Heart right ventricle (tissue), 16 donors: ENCODE measurements at places on chromosomes 7 and 10.

DNA sequence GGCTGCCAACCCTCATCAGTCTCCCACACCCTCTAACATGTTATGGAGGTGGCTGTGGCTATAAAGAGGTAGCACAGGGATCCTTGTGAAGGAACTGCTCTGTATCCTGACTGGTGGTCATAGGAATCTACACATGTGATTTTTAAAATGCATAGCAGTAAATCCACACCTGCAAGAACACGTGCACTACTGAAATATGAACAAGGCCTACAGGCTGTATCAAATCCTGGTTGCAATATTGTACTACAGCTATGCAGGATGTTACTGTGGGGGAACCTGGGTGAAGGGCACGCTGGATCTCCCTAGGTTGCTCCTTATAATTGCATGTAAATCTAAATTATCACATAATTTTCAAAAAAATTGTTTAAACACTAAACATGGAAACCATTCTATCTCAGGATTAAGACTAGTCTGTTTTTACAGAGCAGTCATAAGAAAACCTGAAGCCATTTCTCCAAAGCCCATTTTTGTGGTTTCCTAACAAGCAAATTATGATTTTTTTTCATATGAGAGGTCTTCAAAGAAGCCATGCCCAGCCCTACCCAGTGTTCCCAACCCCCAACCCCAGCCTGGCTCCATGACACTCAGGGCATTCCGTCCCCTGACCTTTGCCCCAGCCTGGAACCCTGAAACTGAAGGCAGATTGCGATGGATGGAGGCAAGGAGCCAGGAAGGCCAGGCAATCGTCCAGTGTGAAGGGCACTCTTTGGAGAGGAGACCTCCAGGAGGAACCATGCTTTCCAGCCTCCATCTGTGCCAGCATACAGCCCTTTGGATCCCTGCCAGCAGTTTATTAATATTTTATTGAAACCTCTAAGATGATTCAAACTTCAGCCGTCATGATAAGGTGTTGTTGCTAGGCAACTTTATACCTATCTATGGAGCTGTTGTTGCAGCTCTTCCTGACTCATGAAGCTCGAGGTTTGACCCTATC, 161.0 kb downstream of the GRID1 start:
- no peak for DNase-seq

DNA sequence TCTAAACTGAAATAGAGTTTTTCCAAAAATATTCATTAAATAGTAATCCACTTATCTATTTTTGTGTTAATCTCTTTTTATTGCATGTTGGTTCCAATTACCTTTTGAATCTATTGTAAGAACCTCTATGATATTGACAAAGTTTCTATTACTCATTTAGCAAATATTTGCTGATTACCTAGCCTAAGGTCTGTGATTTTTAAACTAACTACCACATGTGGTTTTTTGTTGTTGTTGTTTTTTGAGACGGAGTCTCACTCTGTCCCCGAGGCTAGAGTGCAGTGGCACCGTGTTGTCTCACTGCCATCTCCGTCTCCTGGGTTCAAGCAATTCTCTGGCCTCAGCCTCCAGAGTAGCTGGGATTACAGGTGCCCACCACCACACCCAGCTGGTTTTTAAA, 2.0 kb upstream of the ASB13 start:
- no peak for DNase-seq

GRCh38 chr7:42135728-42136127, 101.3 kb downstream of the GLI3 start:
- no peak for DNase-seq

DNA sequence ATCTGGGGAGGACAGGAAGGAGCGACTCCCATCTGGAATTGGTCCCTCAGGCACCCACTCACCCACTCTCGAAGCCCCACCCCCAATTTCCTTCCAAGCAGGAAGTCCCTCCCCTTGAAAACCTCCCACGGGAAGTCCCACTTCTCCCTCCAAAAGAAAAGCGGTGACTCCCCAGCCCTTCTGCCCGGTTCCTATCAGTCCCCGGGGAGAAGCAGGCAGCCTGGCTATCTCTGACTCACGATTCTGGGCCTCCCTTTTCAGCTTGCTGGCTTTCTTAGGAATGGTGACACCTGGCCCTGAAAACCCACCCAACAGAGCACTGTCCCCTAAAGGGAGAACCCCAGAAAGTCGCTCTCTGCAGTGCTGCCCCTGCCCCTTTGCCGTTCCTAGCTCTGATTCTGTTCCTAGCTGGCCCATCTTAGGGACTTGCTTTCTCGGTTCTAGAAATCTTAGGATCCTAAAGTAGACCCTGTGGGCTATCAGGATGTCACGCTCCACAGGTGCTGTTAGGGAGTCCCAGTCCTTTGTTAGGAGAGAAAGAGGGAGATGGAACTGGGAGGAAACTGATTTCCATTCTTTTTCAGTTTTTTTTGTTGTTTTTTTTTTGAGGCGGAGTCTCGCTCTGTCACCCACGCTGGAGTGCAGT, 6.0 kb downstream of the TSC22D4 start:
- peak; percentile 45 for DNase-seq

GRCh38 chr7:37007268-37007667, 283.0 kb upstream of the AOAH start:
- DNase-seq = no peak

- DNase-seq = no peak
These were observed 47.4 kb downstream of the MGAM2 start for GRCh38 chr7:142158736-142159496.

- no peak for DNase-seq
These were observed 150.9 kb downstream of the UBE2H start for GRCh38 chr7:129801882-129802281.

GRCh38 chr7:131161103-131161502, 166.6 kb upstream of the MKLN1 start:
- no peak for DNase-seq
